AG09319 (cell line): ENCODE measurements at places on chromosomes 12 and 14.
A peak's percentile ranks its signal among the peaks of the same experiment; 100 is the strongest.

DNA sequence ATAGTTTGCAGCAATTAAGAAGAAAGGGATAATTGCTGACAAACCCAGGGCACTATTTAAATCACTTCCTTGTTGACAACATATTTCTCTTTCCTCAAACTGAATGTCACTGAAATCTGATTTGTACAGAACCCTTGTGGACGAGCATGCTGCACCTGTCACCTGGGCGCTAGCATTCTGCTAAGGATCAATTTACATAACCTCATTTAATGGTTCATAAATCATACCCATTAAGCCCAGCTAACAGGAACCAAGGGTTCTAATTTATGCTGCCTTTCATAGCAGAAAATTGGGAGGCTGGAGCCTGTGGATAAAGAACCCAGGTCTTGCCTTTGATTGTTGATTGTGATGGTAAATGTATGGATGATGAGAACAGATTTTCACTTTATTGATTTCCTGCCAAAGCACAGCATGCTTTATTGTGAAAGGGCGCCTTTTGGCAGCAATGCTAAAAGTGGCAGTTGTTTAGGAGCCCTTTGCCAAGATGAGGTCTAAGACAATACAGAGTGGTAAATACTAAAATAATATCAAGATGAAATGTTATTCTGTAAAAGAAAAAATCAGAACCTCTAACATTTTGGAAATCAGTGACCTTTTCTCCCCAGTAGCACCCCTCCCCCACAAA, 95.4 kb downstream of the NKX2-1 start:
- no peak for DNase-seq

GRCh38 chr14:79299162-79299561, 912.1 kb downstream of the DIO2 start:
- no peak for DNase-seq

DNA sequence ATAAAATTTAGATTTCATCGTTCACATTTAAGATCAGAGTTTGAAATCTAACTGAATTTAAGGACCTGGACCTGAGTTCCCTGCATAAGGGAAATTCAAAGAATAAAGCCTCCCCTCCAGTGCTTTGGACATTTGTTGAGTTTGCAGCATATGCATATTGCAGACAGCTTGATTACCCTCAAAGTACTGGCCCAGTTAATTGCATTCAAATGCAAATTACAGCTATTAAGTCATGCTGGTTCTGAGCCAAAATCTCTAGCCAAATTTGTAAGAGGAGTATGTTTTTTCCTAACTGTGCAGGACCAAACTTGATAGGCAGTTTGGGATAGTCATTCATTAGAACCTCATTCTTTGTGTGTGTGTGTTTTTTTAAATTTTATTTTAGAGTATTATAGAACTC, 9.1 kb upstream of the KIF21A start:
- DNase-seq, result no peak

DNA sequence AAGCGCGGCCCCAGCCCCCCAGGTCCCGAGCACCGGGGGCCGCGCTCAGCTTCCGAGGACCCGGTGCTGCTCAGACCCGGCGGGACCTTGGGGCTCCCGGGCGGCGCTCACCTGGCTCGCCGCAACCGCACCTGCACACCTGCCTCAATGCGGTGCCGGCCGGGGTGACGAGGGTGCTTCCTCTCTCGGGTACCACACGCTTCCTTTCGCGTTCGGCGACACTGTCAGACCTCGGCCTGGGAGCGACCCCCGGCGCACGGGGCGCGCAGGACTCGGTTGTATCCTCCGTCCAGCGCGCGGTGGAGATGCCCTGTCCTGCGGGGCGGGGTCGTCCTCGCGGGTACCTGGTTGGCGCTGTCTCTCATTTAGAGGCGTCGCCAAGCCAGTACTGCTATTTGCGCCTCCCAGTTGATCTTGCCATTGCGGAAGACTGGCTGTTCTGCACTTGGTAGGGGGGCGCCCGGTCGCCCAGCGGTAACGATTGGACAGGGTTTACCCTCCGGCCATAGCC, 718 bp downstream of the PACS2 start:
- DNase-seq, result no peak

DNA sequence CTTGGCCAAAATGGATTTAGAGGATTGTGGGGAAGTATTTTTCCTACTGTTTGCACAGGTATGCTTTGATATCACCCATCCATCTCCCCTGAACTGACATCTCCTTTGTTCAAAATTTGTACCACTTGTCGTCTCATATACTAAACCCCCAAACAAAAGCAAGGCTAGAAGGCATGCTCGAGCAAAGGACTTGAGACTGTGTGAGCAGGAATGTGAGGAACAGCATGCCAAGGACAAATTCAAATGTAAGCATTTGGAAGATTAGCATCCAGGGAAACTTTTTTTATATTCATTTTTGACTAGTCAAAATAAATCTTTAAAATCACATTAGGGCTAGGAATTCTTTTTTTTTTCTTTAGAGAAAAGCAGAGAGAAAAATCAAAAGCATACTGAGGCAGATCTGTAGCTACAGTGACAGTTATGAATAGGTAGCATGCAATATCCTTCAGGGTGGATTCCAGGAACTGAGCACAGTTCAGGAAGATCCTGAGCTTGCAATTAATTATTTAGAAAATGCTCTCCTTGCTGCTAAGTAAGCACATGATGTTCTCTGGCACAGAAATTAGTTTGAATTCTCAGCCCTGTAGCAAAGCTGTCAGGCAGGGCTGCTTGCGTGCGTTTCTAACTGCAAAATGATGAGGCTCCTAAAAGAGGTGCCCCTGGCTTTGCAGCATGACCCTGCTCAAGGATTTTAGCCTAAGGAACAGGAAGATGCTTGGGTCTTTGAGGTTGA, 327.7 kb downstream of the LRIG3 start:
- DNase-seq, result no peak

DNA sequence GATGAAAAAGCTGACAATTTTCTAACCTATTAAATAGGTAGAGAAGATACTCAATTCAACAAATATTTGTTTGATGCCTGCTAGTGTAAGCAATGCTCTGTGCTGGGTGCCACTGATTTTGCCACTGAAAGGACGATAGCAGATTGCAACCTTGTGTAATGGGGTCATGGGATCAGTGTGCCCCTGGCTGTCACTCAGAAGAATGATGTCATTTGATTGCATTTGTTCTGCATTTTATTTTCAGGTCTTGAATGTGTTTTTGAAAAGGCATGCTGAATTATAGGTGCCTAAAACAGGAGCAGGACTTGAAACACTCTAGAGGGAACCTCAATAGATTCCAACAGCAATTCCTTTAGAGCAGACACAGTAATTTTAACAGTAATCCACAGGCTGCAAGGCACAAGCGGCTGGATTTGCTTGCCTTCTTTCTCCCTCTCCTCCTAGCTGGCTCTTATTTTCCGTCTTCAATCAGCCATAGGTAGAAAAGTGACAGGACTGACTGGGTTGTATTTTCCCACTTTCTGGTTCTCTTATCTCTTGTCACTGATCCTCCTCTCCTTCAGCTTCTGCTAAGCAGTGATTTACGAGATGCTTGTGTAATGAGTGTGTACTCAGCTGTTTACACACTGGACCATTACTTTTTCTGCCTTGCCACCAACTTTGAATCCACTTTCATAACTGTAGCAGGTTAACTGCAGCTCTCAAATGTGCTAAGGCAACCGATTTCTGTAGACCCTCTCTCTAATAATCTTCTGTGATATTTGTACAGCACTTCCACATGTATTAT, 4.1 kb downstream of the PLXNC1 start:
- DNase-seq, result no peak

- DNase-seq, result no peak
Observed at GRCh38 chr14:64195199-64195598, 99.0 kb downstream of the ESR2 start.

GRCh38 chr12:14572401-14572800, 4.7 kb upstream of the PLBD1 start:
- no peak for DNase-seq

GRCh38 chr12:69698769-69699540, at the start of gene BEST3:
TSS of gene BEST3 (minus strand) at chr12:69699303. CDS start at chr12:69697798, 1,505 bp downstream.
- no peak for DNase-seq

GRCh38 chr12:112353393-112353792, 28.8 kb downstream of the HECTD4 start:
- DNase-seq, result no peak

GRCh38 chr12:79857675-79858074, 77.2 kb downstream of the PPP1R12A start:
- DNase-seq, result no peak

GRCh38 chr12:442235-442884, 17.4 kb upstream of the B4GALNT3 start:
- DNase-seq, result peak; percentile 5

GRCh38 chr14:97283426-97283825, 486.2 kb downstream of the VRK1 start:
- DNase-seq, result no peak

GRCh38 chr12:47207829-47208248, 128.1 kb upstream of the AMIGO2 start:
- DNase-seq, result no peak

DNA sequence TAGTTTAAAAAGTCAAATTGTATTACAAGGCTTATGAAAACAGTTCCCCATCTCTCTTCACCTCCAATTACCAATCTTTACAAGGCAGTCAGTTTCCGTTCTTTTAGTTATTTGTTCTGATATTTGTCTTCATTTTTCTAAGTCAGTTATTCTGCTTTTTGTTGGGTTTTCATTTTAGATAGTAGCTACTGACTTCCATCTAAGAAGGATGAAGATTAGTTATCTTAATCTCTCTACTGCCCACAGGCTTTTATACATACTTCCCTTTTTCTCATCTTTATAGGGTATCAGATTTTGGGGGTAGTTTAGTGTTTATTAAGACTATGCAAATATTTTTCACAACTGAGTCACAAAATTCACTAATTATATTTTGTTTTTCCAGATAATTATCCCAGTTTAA, 38.4 kb downstream of the FRS2 start:
- no peak for DNase-seq

GRCh38 chr14:102215071-102215470, 75.4 kb downstream of the WDR20 start:
- DNase-seq, result peak; percentile 18

DNA sequence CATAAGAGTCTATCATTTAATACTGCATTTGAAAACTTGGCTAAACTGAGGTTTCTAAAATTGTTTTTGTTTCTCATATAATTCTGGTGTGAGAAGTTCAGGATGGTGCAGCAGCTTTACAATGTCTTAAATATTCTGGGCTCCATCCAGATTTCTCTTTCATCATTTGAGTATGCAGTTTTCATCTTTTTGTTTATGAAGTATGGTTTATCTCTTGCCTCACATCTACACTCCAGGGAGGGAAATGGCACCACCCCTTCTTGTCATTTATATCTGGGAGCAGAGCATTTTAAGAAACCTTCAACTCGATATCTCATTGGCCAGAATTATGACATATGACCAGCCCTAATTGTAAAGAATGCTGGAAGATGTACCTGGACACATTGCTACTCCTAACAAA, 24.3 kb downstream of the GEMIN2 start:
- DNase-seq, result no peak

DNA sequence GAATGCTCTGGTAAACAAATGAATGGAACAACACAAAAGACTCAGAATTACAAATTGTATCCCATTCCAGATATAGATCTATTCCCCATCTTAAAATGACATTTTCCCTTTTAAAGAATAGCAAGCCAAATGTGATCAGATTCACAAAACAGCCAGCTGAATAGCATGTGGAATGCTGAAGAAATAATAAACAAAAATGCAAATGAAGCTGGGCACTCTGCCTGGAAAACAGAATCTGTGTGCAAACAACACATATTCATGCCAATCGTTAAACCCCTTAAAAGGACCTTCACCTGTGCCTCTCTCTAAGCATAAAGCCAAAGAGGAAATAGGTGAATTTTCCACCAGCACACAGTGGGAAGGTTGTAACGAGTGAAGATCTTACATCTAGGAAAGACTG, 67.9 kb upstream of the PDZRN4 start:
- DNase-seq, result no peak

DNA sequence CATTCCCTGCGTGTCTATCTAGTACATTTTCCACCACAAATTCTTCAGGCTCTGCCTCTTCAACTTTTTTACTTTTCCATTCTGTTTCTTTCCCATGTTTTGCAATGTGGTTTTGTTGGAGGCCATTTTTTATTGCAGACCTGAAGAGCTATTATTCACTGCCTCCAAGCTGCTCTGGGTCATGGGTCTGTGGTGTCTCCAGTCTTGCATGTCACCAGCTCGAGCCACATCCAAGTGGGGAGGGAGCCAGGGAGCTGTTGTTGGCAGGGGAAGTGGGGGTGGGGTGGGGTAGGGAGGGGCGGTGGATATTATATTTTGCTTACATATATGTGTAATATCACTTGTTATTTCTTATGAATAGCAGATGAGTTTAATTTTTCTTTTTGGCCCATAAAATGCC, 69.1 kb downstream of the VEZT start:
- peak; percentile 3 for DNase-seq

DNA sequence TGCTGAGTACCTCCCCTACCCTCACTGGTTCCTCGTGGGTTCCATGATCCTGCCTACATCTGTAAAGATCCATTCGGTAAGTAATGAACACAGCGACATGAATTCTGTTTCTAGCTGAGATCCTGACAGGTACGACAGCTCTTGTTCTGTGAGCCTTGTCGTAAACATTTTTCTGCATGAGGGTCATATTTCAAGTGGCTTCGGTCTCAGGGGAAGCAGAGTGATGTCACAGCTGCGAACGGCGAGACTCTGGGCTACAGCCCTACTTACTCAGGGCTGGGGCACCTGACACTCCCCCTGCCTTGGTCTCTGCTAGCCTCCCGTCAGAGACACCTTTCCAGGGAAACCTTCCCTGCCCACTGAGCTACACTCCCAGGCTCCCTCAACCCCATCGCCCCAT, 85.8 kb downstream of the RBM19 start:
- no peak for DNase-seq

- no peak for DNase-seq
Observed at GRCh38 chr12:54173066-54173726, 15.6 kb downstream of the SMUG1 start.

DNA sequence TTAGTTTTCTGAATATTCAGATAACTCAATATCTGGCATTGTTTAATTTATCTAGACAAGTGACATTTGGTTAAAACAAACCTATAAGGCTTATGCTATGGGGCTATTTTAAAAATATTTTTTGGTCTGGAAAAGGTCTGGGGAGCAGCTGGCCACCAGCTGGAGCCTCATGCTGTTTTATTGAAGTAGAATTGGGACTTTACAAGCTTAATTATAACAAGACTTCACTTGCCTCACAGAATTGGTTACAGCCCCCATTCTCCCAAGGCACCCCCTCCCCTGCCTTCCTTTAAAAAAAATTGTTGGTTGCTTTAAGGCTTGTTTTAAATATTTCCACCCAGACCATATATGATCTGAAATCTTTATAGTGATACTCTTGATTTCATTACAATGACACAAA, 453.9 kb downstream of the ADAMTS20 start:
- no peak for DNase-seq

- no peak for DNase-seq
Observed at GRCh38 chr12:38392554-38393144, 76.1 kb downstream of the ALG10B start.

DNA sequence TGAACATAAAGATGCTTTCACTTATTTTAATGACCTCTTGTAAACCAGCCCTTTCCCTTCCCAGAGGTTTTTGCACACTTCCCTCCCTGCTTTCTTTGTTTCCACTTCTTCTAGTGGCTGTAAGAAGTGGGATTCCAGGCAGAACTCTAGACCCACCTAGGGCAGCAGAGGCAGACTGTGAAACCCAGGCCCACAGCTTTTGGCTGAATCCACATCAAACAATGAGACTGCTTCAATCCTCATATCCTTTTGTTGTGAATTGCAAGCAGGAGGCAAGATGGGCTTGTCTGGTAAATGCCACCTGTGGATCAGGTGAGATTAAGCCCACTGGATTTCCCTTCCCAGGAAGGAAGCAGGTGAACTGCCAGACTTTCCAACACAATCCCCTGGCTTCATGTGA, 12.8 kb downstream of the CCDC177 start:
- DNase-seq, result no peak
